Renal cortex interstitium (tissue), 15 donors: ENCODE measurements at places on chromosomes 11 and 22. TPM values are rescaled to one million over a fixed set of nuclear protein-coding genes. Genes with fewer than 3 reads are reported as not detected.
A peak's percentile ranks its signal among the peaks of the same experiment; 100 is the strongest.

DNA sequence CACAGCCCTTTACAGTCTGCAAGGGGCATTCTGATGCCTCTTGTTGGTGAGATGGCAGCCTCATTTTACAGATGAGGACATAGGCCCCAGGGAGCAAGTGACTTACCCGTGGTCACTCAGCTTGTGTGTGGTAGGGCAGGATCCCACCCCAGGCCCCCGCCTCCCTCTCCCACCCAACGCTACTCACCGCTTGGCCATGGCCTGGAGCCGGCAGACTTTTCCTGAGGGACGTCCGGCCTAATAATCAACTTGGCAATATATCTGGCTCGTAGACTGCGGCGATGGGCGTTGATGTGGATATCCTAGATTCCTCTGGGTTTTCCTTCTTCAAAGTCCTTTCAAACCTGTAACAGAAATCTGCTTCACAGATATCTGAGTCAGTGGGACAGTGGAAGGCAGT, 57.1 kb downstream of the ARHGAP8 start:
- DNase-seq: no peak

DNA sequence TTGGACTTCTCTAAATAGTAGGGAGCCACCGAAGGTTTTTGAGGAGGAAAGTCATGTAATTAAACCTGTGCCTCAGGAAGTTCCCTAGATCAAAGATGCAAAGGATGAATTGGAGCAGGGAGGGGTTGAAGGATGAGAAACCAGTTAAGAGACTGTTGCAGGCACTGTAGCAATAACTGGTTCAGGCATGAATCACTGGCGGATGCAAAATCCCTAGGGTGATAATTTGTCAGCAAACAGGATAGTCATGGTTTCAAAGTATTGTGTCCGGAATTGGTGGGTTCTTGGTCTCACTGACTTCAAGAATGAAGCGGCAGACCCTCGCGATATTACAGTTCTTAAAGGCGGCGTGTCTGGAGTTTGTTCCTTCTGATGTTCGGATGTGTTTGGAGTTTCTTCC, 19.9 kb downstream of the TRIOBP start:
- DNase-seq: no peak

- DNase-seq: no peak
These were observed 77.7 kb upstream of the RAB1B start for GRCh38 chr11:66190786-66191185.

GRCh38 chr22:44180706-44181032, at the start of gene PARVG:
TSS of gene PARVG (plus strand) at chr22:44180925. CDS start at chr22:44183330, 2,405 bp downstream.
- DNase-seq: no peak

- DNase-seq: no peak
These were observed 108.8 kb upstream of the ANO5 start for GRCh38 chr11:22084056-22084455.

- no peak for DNase-seq
These were observed 113.7 kb downstream of the FEZ1 start for GRCh38 chr11:125382314-125382791.

DNA sequence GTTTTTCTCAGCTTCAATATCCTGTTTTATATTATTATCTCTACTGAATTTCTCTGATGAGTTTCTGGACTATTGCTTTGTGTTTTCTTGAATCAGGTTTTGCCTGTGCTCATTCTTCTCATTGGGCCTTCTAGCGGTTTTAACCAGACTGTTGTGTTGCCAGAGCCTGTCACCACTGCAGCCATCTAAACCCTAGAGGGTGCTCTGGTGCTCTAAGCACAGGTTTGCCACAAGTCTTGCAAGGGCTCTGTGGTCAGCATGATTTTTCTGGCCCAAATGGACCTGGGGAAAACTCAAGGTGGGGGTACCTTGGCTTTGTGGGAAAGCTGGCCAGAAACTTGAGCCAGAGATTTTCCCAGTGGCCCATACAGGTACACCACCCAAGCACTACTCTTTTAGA, 52.4 kb upstream of the TYR start:
- no peak for DNase-seq

GRCh38 chr22:43094551-43094950, 5.4 kb upstream of the TTLL1 start:
- DNase-seq: no peak

DNA sequence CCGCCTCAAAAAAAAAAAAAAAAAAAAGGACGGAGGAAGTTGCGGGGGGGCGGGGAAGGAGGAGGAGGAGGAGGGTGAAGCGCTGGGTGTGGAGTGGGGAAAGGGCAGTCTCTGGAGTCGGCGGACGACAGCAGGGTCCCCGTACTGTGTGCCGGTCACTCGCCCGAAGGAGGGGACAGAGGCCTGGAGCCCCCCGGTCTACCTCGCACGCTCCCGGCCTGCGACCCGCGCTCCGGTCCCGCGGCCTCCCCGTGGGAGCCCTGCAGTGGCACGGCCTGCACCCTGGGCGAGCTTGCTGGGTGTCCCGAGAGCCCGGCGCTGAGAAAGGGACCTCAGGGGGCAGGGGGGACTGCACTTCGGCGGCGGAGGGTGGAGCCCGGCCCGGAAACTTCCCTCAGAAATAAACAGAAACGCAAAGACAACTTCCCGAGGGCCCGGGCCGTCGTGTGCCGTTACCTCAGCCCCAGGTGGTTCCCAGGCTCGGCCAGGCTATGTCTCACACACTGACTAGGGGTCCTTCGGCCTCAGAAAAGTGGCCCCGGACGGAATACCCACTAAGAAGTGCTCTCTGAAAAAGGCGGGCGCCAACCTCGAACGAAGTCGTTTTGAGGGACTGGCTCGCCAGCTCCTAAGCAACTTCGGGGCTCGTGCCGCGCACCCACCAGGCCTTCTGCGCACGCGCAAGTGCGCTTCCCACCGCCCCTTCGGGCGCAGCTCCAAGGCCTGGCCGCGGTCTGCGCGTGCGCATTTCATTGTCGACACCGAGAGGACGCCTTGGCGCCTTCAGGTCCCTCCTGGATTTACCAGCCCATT, at the start of gene MAJIN:
Gene MAJIN, minus strand, starts transcription at position 688 of the 813 bp plus-strand sequence. CDS start 12,703 bp downstream, outside the sequence.
- DNase-seq: peak; percentile 83

GRCh38 chr11:10588904-10589303, 20.4 kb upstream of the LYVE1 start:
- DNase-seq: no peak

Gene PLEKHB1
- 14.5 TPM for polyA plus RNA-seq

Gene LRRC55
- 4.6 TPM for polyA plus RNA-seq

Gene CELSR1
- 31.0 TPM for polyA plus RNA-seq

Gene SBF1
- polyA plus RNA-seq: 45.6 TPM

Gene IL17REL
- 0.06 TPM for polyA plus RNA-seq

Gene TEX54
- not detected for polyA plus RNA-seq

Gene RAG2
- 0.48 TPM for polyA plus RNA-seq

Gene NAALAD2
- 34.8 TPM for polyA plus RNA-seq
